ENCODE measurements at places on chromosomes 6 and 20.

- no peak for DNase-seq
Observed at GRCh38 chr6:1570848-1571247, 38.9 kb upstream of the FOXC1 start.

DNA sequence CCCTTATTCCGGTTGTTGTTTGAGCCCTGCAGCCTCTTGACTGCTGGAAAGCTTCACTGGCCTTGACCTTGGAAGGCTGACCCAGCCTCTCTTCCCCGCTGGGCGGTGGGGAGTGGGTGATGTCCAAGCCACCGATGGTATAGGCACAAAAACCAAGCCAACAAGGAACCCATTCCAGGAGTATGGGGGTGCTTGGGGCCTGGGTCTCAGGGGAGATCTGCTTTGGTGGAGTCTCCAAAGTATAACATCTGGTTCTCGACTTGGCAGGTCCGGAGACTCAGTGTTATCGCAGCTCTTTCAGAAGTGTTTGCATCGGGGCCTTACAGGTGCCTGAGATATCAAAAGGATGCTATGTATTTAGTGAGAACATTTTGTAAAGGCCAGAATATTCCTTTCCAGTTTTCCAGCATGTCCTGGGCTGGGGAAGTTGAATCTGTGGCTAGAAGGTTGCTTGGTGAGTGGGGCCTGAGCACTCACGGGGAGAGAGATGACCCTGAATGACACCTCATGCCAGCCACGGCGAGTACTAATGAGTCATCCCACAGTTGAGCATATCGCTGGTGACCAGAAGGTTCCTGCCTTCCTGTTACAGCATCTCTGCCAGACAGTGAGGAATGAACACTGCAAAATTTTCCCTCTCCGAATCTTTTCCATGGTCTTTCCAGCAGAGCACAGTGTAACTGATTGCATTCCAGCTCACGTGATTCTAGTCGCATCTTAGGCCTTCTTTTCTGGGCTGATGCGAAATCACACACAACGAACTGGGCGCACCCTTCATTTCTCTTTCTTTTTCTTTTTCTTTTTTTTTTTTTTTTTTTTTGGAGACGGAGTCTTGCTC is 133.9 kb downstream of the ZDHHC14 start:
- DNase-seq, result no peak

- no peak for DNase-seq
Observed at GRCh38 chr20:53622247-53623133, 28.9 kb upstream of the ZNF217 start.

GRCh38 chr6:2546901-2547300 is 203.8 kb downstream of the MYLK4 start:
- DNase-seq, result no peak

DNA sequence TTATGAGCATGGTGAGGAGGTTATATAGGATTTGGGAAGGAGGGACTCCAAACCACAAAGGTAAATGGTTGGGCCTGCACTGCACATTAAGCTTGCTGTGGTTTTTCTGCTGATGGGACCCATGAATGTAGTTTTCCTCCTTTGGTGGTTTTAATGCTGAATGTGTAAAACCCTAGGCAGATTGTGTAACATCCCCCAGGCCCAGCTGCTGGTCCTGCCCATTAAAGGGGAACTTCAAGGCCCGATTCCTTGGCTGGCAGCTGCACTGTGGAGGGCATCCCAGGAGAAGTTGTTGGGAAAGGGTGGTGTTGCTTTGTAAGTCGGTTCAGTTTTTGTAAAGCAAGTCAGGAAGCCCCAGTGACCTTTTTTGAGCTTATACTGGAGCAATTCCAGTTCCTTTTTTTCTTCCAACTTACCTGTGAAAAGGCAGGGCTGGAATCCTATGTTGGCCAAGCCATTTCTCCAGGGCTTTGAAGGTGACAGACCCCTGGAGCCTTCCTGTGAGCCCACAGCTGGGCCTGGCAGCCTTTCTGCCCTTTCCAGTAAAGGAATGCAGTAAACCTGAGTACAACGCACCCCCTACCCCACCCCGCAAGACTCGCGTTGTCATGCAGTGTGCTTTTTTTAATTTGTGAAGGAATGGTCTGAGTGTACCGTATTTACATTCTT is 43.1 kb upstream of the NAA20 start:
- DNase-seq, result no peak

GRCh38 chr20:50449738-50450492 is 60.3 kb upstream of the PTPN1 start:
- DNase-seq, result no peak

- DNase-seq, result no peak
Observed at GRCh38 chr20:12179692-12180091, 262.0 kb downstream of the BTBD3 start.

DNA sequence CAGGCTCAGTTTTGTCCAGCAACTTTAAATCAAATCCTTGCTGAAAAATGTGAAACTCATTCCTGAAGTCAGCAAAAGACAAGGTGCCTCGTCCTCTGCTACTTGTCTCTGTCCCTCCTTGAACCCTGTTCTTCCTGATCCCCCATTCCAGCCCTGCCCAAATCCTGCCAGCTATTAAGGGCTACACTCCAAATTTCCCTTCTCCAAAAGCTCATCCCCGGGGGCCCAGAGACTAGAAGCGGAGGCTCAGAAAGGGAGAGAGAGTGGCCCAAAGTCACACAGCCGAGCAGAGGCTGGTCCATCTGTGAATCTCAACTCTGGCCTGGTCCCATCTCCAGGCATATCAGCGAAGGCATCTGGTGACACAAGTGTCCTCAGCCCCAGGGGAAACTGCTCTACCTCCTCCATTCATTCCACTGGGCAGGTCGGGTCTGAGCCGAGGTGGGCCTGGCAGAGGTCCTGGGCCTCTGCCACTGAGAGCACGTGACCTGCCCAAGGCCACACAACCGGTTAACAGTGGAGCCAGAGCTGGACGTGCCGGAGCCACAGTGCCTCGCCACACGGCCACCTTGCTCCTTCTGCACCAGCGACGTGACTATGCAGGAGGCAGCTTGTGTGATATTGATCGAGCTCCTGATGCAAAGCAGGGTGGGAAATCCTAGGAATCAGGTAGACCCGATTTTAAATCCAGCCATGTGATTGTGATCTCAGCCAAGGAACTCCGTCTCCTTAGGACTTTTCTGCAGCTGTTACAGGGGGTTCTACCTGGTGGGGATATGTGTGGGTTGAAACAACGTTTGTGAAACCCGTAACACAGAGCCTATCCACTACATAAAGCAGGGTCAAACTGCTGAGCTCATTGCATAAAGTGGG is 28.6 kb downstream of the NOL4L start:
- no peak for DNase-seq
